H1 (cell line): ENCODE measurements at places on chromosomes 1 and 21.

DNA sequence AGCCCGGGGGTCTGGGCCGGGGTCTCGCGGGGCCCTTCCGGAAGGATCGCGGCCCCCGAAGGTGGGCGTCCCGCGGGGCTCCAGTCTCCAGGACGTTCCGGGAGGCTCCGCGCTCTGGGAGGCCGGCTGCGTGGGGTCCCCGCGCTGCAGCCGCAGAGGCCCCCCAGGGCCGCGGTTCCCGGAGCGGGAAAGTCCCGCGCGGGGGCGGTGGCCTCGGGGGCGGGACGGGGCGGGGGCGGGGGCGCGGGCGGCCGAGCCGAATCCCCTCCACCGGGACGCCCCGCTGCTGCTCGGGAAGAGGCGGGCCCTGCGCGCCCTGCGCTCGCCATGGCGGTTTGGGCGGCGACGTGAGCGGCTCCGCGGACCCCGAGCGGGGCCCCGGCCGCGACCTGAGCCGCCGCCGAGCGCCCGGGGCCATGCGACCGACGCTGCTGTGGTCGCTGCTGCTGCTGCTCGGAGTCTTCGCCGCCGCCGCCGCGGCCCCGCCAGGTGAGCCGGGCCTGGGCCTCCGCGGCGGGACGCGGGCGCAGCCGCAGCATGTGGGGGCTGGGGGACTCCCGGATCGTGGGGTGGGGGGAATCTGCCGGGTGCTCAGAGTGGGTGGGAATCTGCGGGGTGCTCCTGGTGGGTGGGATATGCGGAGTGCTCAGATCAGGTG lies at the start of gene IFNGR2:
TSS of gene IFNGR2 (plus strand) at position 286 of the 658 bp plus-strand sequence. CDS start at position 417, 131 bp downstream.
- peak; percentile 54 for DNase-seq

DNA sequence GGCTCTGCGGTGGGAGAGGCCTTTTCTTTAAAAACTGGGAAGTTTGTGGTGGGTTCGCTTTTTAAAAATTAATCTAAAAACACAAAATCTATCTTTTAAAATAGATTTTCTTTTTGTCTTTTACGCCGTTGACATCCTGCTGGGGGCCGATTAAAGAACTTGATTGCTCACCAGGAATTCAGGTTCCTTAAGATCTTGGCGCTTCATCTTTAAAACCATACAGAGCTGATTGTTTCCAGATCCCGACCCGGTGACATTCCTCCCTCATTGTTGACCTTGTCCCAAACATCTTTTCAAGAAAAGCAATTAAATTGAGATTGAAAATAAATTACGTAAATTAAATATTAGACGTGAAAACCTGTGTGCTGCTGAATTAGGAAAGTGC lies 546 bp upstream of the ZNF697 start:
- no peak for DNase-seq

DNA sequence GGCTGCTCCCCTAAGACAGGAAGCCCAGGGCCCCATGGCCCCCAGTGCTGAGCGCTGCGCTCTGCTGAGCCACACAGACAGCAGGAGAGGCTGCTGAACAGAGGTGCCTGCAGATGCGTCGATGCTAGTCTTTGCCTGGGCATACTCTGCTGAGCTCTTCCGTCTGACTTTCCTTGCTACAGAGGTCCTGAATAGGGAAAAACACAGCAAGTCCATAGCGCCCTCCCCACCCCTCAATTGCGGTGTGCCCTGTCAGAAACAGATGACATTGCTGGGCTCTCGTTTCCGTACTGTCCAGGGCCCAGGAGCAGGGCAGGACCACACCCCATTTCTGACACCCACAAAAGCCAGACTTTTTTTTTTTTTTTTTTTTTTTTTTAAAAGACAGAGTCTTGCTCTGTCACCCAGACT lies 252.5 kb downstream of the SDCCAG8 start:
- DNase-seq = no peak

GRCh38 chr21:15521644-15522001 lies 208.2 kb upstream of the USP25 start:
- no peak for DNase-seq

DNA sequence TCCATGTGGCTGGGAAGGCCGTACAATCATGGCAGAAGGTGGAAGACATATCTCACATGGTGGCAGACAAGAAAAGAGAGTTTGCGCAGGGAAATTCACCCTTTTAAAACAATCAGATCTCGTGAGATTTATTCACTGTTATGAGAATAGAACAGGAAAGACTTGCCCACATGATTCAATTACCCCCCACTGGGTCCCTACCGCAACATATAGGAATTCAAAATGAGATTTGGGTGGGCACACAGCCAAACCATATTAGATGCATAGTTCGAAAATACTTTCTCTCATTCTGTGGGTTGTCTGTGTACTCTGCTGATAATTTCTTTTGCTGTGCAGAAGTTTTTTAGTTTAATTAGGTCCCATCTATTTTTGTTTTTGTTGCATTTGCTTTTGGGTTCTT lies 990.3 kb downstream of the PLA2G4A start:
- no peak for DNase-seq

DNA sequence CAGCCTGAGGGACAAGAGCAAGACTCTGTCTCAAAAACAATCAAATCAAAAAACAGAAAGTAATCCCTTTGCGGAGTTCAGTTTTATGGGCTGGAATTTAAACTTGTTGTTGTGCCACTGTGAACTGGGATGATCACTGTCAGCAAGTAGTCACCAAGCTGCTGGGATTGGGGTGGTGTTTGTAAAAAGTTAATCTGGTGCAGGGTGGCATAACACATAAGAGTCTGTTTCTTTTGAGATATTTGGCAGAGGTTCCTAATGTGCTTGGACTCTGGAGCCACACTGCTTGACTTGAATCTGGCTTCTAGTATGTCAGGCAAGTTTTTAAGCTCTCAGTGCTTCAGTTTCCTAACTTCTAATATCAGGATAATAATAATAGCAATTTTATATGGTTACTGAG lies 6.6 kb downstream of the CLIC4 start:
- DNase-seq = peak; percentile 41

GRCh38 chr1:117167402-117167801 lies 43.3 kb downstream of the VTCN1 start:
- DNase-seq = no peak

DNA sequence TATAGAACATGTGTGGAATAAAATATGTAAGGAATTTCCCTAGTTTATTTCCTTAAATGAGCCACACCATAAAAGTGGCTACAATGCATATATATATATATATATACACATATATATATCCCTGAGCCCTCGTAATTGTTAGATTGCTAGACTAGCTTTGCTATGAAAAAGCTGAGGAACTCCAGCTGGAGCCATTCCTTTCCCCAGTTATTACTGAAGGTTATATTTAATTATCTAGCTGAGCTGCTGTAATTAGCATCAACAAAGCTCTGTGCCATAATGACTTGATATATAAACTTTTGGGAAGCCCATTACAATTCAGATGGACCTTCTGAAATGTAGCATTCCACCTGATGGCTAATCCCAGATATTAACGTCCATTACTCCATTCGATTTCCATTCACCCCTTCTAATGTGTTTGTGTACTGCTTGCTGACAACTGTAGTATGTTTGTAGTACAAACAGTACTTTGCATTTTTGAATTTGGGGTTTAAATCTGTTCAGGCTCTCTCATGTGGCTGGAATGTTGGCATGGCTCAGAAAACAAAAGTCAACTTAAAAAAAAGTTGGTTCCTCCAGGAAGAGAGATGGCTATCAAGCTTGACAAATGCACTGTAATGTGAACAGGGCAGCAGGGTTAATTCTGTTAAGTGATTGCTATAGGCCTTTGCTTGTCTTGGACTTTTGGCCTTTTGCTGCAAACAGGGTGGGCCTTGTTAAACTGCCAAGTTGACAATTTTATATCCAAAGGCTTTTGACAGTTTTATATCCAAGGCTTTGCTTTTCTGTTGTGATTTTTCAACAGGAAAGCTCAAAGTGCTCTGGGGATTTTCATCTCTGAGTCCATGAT lies 170.0 kb downstream of the LTN1 start:
- DNase-seq = no peak

GRCh38 chr1:98086156-98086555 lies 165.3 kb upstream of the DPYD start:
- DNase-seq = no peak
